ENCODE measurements at places on chromosomes 4 and X.

- no peak for DNase-seq
Measured at GRCh38 chrX:9278475-9279233, 186.2 kb upstream of the TBL1X start.

- DNase-seq: no peak
Measured at GRCh38 chr4:142540483-142540804, 305.7 kb downstream of the INPP4B start.

- no peak for DNase-seq
Measured at GRCh38 chr4:149766135-149766534, 49.5 kb downstream of the IQCM start.

DNA sequence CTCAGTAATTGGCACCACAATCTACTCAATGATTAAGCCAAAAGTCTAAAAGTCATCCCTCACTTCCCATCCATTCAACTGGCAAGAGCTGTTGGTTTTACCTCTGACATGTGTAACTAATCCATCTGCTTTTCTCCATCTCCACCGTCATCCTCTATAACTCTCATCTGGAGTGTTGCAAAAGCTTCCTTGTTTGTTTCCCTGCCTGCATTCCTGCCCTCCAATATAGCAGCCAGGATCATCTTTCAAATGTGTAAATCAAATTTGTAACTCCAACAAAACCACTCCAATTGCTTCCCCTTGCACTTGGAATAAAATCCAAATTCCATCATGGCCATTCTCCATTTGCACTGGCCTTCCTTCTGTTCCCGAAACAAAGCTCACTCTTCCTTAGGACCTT lies 4.3 kb upstream of the PLAC8 start:
- no peak for DNase-seq

- no peak for DNase-seq
Measured at GRCh38 chrX:110420771-110421499, 62.3 kb downstream of the RTL9 start.

GRCh38 chr4:185771711-185772390 lies 40.1 kb downstream of the SORBS2 start:
- no peak for DNase-seq

DNA sequence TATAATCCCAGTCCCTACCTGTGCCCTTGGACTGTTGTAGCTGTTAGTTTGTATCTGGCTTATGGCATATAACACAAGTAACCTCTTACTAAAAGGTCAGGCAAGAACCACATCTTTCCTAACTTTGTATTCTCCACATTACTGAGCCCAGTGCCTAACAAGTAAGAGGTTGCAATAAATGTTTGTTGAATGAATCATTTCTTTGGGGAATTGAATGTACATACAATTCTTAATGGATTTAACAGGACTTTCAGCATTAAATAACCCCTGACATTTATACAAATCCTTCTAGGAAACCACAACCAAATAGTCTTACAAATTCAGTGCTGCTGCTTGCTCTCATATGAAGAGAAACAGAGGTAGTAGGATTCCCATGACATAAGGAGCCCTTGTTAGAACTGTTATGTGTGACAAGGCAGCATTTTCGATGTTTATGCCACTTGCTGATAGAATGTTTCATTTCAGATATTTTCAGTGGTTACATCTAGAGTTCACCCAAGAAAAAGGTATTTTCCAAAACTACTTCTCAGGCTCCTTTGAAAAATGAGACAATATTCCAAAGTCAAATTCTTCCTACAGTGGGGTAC lies 62.0 kb downstream of the MBNL3 start:
- DNase-seq: no peak

DNA sequence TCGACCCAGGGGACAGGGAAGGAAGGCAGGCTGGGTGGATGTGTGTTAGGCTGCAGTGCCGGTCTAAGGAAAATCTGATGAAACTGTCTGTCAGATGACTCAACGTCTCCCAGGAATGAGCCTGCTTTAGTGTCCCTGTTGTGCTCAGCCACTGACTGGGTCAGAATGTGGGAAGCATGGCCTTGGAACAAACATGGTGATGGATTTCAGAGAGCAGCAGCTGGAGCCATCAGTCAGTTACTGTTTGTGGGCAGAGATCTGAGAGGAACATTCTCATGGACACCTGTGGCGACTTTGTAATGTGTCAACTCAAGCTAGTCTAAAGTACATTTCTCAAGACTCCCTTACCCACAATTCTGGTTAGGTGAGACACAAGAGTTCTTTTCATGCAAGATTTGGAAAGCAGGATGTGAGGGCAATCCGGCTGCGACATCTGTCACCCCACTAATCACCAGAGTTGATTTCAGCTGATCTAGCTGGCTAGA lies 63.2 kb downstream of the ANAPC10 start:
- DNase-seq: no peak

DNA sequence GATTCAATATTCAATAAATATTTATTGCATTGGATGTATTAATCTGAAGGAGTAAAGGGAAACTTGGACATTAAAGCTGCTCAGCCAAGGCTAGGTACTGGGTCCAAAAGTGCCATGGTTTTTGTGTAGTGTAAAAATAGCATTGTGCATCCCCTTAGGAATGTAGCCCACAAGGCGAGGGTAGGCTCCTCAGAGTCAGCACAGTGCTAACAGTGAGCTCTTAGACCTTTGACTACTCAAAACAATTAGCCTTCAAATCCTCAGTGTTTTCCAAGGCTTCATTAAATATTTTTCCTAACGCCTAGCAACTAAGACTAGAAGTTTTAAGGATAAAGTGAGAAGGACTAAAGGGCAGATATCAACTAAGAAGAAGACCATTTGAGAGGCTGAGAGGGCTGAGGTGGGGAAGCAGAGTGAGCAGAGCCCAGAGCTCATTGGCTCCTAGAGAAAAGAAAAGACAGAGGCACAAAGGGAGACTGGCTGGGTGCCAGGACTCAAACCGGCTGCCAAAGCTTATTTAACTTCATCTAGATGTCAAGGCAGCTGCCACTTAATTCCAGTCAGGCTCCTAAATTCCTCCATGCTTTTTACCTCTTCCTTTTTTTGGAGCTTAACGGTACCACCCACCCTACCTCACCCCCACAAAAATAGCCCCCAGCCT lies 17.0 kb downstream of the PRKG2 start:
- DNase-seq: no peak

GRCh38 chr4:150115851-150116250 lies 37.6 kb downstream of the DCLK2 start:
- DNase-seq: no peak

- DNase-seq: no peak
Measured at GRCh38 chr4:1595789-1596325, 88.3 kb downstream of the FAM53A start.

DNA sequence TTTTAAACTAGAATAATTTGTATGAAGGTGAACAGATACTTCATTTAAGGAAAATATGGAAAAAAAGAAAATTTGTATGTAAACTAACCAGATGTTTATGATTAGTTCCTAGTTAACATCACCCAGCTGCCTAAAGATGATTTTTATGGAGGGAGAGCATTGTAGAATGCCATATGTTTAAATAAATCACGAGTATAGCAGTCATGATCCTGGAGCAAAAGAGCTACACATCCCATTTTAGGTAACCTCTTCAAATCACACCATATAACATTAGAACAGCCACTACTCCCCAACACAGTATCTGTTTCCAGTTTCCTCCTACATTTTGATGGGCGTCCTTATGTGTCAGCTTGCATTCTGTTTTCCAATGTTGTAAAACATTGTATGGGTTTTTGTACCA lies 571.9 kb upstream of the FAM241A start:
- DNase-seq: no peak

DNA sequence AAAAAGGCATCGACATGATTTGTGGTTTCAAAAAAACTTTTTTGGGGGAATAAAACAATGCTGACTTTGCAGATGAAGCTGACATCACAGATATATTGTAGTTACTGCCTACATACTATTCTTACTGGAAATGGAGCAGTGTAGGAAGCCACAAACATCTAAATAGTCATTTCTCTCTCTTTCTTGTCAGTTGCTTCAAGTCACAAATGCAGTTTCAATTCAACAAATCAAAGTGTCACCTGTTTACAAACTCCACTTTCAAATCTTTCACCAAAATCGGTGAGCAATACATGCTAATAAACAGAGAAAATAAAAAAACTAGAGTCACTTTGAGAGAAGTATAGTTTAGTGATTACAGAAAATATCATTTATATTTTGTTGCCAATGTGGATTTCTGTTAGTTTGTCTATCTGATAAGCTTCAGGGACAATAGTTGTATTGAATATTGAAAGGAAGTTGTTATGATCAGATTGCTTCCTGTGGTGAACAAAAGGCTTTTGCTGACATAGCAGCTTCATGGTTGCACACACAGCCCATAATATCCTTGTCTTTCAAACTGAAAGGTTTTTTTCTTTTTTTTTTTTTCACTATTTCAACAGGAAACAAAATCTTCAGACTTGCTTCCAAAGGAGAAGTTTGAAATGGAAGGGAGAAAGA lies 49.7 kb upstream of the PTPN13 start:
- no peak for DNase-seq

- DNase-seq: no peak
Measured at GRCh38 chrX:40893251-40893910, 158.0 kb upstream of the MED14 start.

- peak; percentile 59 for DNase-seq
Measured at GRCh38 chr4:82223715-82224114, 150.1 kb downstream of the HNRNPD start.

DNA sequence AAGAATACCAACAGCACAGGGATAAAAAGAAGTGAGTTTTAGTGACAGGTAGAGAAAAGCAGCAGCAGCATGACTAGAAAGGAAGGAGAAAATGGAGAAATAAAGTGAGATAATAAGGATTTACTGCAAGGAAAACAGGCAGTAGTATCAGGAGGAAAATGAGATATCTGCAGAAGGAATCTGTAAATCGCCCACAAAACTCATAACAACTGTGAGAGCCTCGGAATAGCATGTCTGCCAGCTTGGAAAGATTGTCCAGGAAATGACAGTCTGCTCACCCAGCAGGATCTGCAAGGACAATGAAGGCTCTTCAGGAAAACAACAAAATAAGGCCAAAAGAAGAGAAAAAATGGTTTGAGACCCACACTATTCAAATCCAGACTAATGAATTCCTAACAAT lies 47.4 kb downstream of the CXXC4 start:
- no peak for DNase-seq

DNA sequence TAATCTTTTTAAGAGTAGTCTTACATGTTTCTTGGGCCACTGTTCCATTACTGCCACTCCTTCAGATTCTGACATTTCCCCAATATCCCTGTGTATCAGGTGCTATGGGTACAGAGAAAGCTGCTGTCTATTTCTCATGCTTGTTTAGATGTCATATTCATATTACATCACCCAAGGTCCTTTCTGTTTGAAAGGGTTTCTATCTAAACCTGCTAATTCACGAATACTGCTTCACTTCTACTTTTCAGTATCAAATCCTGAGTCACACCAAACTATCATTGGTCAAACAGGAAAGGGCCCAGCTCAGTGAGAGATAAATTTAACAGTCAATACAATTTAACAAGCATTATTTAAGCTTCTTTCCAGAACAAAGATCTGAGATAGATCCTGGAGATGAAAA lies 241.4 kb downstream of the UGT8 start:
- DNase-seq: no peak

GRCh38 chrX:49000636-49001035 lies 1.4 kb downstream of the GRIPAP1 start:
- DNase-seq: no peak

GRCh38 chr4:102390438-102390837 lies 45.2 kb upstream of the SLC39A8 start:
- DNase-seq: peak; percentile 16
